Cortex of kidney (tissue), 1 donor: ENCODE measurements at places on chromosomes 2 and 18.

- no peak for DNase-seq
These were observed 22.2 kb upstream of the POMC start for GRCh38 chr2:25190536-25190935.

DNA sequence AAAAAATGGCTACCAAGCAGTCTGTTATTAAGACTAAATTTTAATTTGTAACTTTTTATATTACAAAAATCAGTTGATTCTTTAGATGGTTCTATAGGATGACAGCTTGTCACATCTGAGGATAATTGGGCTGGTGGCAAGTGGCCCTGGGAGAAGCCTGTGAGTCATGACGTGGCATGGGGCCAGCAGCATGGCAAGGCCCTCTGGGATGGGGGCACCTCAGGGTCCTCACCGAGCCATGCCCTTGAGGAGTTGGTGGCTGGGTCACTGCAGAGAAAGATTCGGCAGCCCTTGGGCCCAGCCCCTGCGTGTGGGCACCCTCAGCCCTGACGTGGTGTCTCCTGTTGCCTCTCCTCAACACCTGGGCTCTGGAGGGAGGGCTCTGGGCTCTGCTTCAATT lies 49.7 kb downstream of the STK25 start:
- DNase-seq = no peak

DNA sequence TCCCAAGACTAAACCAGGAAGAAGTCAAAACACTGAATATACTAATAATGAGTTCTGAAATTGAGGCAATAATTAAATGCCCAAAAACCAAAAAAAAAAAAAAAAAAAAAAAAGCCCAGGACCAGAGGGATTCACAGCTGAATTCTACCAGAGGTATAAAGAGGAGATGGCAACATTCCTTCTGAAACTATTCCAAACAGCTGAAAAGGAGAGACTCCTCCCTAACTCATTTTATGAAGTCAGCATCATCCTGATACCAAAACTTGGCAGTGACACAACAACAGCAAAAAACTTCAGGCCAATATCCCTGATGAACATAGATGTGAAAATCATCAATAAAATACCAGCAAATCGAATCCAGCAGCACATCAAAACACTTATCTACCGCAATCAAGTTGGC lies 108.5 kb upstream of the COL3A1 start:
- DNase-seq = no peak

- DNase-seq = no peak
These were observed 11.4 kb upstream of the FABP1 start for GRCh38 chr2:88139203-88139702.

DNA sequence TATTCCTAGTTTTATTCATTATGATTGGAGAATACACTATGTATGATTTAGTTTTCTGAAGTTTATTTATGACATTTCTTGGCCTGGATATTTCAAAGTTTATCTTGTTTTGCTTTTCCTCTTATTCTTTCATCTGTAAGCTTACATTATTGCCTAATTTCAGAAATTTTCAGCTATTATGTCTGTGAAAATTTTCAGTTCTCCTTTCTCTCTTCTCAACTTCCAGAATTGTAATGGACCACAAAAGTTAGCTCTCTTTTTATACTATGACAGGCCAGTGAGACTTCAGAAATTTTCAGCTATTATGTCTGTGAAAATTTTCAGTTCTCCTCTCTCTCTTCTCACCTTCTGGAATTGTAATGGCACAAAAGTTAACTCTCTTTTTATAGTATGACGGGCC lies 97.2 kb upstream of the SCN7A start:
- no peak for DNase-seq

GRCh38 chr2:39821871-39822270 lies 42.8 kb upstream of the THUMPD2 start:
- DNase-seq = no peak

DNA sequence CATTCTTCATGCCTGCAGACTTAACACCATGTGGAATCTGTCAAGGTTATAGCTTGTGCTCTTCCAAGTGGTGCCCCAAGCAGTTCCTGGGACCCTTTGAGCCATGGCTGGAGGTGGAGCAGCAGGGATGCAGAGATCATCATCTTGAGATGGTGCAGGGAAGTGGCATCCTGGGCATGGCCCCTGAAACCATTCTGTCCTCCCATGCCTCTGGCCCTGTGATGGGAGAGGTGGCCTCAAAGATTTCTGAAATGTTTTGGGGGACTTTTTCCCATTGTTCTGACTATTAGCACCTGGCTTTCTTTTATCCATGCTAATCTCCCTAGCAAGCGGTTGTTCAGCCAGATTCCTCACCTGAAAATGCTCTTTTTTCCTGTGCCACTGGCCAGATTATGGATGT lies 10.3 kb upstream of the TMEM37 start:
- DNase-seq = no peak

DNA sequence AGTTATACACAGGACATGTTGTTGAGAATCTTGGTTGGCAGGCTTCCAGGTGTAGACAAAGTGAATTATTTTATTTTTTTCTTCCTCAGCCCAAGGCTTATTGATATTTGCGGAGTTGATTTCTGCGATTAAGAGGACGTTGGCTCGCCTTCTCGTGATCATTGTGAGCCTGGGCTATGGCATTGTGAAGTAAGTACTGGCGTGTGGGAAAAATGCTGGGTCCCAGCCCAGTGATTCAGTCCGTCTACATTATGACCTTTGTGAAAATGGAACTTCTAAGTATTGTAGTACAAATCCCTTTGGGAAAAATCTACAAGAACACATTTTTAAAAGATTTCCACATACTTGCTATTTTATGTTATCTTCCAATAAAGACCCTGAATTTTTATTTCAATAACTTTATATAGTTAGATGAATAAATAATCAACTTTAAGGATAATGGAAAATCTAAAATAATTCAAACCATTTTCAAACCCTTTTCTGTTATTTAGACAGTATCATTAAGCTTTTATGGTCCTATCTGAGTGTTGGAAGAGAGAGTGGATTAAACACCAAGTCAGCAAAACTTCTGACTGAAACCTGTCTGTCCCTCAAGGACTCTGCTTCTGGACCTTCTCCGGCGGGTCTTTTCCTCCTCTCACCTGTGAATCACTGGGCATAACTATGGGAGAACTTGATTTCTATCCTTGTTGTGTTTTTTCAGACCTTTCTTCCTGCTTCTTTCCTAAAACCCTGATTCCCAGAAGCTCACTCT lies 31.0 kb downstream of the TMEM87B start:
- DNase-seq = no peak

DNA sequence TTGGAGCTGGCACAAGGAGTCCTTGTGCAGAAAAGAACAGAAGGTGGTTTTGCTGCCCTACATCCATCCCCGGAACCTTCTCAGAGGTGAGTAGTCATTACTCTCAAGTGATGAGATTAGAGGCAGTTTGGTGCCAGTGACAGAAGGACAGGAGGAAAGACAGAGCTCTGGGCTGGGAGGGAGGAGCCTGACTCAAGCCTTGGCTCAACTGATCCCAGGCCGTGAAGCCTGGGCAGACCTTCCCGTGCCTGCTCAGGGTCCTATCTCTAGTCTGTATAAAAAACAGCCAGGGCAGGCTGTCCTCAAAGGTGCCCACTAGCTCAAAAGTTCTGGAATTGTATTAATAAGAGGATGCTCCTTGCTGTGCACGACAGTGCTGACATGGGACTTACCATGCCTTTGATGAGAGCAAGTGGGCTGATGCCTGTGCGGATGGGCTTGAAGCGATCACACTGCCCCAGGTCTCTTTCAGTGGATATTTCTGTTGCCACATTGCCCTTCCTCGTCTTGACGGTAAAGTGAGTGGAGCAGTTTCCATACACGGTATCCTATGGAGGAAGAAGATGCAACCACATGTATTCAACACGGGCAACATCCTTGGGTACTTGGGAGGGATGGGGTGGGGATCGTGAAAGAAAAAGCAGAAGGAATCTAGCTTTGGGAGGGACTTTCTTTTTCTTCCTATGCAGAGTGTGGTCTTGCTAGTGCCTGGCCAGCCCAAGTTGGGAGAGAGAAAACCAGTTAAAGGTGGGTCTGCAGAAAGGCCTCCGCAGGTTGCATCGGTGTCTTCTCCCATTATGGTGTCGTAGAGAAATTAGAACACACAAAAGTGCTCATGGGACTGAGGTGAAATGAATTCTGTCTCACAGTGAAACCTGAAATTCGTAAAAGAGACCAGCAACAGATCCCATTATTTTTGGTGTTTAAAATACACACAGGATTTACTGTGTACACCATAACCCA lies 6.9 kb downstream of the APOB start:
- no peak for DNase-seq

- no peak for DNase-seq
These were observed 109.5 kb upstream of the ITGB6 start for GRCh38 chr2:160309585-160309984.

GRCh38 chr18:2960983-2961696 lies 51.8 kb downstream of the LPIN2 start:
- DNase-seq = no peak

GRCh38 chr2:766255-766654 lies 89.0 kb upstream of the TMEM18 start:
- DNase-seq = no peak

DNA sequence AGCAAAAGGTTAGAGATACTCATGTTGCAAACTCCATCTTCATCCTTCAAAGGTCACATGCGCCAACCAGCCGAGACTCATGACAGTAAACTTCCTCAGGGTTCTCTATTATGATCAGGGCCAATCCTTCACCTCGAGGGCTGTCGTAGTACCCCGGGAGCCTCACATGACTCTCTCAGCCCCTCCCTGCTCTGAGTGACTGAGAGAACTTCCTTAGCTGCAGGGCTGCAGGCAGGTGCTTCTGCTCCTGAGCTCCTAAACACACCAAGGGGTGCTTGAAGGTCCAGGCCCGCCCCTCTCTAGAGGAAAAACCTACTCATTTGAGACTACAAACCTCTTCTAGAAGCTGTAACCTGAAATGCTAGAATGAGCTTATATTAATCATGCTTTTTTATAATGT lies 48.2 kb downstream of the LONRF2 start:
- DNase-seq = no peak

- no peak for DNase-seq
These were observed 427.9 kb downstream of the GALR1 start for GRCh38 chr18:77677536-77677935.

- no peak for DNase-seq
These were observed 107.3 kb upstream of the IL1R2 start for GRCh38 chr2:101884423-101884822.

- no peak for DNase-seq
These were observed 87.3 kb upstream of the CCDC141 start for GRCh38 chr2:179137200-179137759.

DNA sequence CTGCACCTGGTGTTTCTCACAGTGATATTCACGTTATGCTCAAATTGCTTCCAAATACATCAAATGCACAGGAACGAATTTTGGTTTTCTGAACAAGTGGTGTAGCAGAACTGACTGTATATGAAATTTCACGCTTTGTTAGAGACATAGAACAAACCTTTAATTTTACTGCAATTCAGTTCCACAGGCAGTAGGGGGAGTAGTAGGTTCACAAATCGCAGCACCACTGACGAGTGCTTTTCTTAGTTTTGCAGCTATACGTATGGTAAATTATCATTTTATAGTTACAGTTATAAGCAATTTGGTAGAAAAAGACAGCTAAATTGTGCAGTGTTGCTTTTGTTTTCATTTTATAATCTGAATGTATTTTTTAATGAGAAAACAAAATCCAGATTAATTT lies 113.3 kb downstream of the KIAA1328 start:
- no peak for DNase-seq

GRCh38 chr2:85089585-85089984 lies 43.6 kb upstream of the TCF7L1 start:
- DNase-seq = no peak

DNA sequence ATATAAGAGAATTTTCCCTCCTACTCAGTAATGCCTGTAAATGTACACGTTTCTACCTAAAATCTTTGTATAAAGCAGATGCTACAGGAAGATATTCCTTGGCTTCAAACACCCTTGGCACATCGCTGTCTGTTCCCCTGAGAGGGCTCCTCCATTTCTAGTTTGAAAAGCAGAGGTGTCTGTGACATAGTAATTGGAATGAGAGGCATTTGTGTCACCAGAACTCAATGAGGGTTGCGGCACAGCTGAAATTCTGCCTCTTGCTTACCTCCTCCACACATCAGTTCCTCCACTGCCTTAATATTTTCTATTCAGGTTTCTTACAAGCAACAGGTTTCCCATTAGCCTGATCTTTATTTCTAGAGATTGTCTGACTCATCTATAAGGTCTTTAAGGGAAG lies 359.9 kb upstream of the DCC start:
- no peak for DNase-seq

GRCh38 chr2:152518641-152519580 lies 183.9 kb downstream of the FMNL2 start:
- DNase-seq = no peak

GRCh38 chr18:78861706-78862105 lies 117.9 kb upstream of the SALL3 start:
- DNase-seq = no peak

GRCh38 chr2:160092445-160092844 lies 30.0 kb upstream of the PLA2R1 start:
- DNase-seq = no peak

DNA sequence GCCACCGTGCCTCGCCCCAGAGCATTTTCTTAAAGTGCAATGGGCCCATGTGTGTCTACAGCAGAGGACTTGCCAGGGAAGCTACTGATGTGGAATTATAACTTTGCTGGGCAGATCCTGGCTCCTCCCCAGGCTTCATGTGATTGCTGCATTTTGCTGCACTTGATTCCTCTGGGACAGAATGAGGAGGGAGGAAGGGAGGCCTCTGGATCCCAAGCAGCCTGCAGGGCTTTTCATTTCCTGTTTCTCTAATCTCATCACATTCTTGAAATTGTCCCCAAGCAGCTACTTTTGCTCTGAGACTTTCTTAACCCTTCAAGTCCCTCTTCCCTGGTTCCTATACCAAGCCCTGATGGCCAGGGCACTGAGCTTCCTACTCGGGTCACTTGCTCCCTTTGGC lies 134.4 kb upstream of the SEC11C start:
- DNase-seq = no peak

GRCh38 chr2:127039387-127040031 lies 67.4 kb downstream of the BIN1 start:
- DNase-seq = no peak

DNA sequence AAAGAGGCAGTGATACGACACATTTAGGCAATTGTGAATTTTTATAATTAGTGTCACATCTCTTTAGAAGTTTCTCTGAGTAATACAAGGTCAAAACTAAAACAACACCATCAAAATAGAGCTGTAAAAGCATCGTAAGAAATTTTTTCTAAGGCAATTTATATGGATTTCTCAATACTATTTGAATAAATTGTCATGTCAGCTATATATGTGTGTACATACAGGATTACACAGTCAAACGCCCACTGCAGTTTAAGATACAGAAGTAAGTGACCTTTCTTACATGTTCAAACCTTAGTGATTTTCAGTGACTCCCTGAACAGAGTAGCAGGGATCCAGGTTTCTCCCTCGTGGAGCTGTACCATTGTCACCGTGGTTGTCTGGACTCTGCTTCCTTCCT lies 129.1 kb upstream of the CBLN2 start:
- no peak for DNase-seq

- DNase-seq = no peak
These were observed 108.1 kb upstream of the KCTD1 start for GRCh38 chr18:26656431-26656943.
